ENCODE measurements at places on chromosomes 4 and X.

GRCh38 chr4:154478128-154478527 lies 13.5 kb downstream of the DCHS2 start:
- no peak for DNase-seq

GRCh38 chrX:42857766-42858165 lies 79.8 kb upstream of the PPP1R2C start:
- no peak for DNase-seq

DNA sequence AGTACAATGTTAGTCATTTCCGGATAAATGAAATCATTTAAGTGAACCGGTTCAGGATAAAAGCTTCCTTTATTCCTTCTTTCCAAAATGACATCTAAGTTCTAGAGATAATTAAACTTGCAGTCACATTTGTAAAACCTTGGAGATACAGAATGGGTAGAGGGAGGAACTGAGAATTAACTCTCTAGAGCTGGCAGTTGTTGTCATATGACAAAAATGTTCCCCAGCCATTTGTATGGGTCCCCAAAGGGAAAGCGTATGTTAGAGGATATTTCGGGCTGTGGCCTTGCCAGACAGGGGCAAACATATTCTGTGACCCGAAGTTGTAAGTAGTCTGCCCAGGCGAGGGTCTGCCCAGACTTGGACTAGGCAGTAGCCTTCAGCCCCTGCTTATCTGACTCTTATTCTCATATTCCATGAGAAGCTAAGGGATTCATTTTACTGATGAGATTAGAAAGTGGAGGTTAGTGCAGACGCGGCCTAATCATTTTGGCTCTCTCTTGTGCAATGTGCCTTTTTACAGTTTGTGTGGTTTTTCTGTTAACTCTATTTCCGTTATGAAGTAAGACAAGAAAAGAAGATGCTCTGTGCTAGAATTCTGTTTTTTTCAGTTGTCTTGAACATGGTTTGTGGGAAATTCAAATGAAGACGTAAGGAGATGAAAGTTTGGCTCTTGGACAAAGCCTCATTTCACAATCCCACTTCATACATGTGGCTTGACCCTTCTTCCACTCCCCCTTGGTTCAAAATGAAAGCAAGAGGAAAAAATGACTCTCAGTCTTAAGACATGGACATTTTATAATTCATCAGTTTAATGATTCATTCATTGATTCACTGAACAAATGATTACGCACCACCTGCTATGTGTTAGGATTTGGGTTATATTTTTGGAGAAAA lies 2394.2 kb upstream of the AGA start:
- no peak for DNase-seq

GRCh38 chrX:48702032-48702431 lies 5.5 kb downstream of the SUV39H1 start:
- DNase-seq, result no peak

- no peak for DNase-seq
Measured at GRCh38 chrX:55167124-55167803, 52.9 kb upstream of the PAGE5 start.

- no peak for DNase-seq
Measured at GRCh38 chr4:7933651-7934510, 5.8 kb downstream of the AFAP1 start.

DNA sequence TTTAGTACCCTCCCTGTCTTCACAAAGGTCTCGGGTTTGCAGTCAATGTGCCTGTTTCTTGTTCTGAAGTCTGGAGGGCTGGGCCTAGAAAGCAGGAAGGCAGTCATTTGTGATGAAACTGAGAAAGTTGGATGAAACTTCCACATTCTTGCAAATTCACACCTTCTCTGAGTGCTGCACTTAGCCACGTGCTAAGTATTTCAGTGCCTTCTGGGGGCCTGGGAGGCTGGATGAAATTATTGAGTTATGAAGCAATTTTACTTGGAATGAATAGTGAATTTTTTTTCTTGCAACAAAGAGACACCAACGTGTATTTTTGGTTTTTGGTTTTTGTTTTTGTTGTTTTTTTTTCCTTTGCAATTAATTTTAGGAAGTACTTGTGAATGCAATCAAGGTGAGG lies 71.2 kb downstream of the MSX1 start:
- no peak for DNase-seq

DNA sequence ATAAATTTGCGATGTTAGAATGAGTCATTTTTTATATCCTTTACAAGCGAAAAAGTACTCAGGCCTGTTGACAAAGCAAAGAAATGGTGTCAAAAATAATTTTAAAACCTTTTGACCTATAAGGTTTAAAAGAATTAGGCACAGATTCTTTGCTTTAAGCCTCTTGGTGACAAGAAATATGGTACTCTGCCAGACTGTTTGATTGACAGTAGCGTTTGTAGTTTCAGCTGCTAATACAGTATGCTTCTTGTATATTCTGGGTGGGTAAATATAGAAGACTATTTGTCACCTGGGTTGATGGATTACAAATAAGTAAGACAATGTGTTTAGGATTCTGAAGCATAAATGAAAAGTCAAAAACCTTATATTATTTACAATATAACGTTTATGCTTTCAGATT lies 193.1 kb upstream of the PITX2 start:
- no peak for DNase-seq

GRCh38 chr4:81179326-81179725 lies 35.7 kb downstream of the PRKG2 start:
- DNase-seq, result no peak

DNA sequence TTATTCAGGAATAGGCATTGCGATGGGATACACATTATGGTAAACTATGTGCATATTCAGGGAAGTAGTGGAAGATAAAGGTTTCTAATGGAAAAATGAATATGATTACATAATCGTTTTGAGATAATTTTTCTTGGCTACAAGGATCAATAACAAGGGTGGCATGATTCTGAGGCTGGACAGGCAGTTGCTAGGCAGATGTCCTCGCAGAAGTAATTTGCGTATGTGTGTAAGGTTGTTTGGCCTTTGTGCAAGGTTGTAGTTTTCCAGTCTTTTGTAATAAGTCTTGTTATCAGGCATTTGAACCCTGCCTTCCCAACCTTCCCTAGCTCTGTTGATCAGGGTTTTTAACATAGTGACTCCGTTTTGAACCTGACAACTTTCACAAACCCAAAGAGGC lies 59.7 kb downstream of the RGS12 start:
- no peak for DNase-seq

DNA sequence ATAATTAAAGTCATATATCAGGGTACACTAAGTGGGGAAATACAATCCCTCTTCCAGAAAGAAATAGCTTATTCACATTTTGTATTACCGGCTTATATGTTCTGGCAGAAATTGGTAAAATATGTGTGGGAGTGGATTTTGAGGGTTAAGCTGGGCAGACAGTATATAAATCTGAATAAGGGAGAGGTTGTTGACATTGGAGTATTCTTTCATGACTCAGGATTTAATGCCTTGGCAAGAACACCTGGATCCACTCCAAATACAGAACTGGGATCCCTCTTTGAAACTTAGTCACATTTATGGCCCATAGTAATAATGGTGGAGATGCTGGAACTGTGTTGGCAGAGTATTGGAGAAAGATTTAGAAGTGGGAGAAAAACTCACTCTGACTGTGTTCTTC lies 54.3 kb upstream of the TET2 start:
- DNase-seq, result no peak

DNA sequence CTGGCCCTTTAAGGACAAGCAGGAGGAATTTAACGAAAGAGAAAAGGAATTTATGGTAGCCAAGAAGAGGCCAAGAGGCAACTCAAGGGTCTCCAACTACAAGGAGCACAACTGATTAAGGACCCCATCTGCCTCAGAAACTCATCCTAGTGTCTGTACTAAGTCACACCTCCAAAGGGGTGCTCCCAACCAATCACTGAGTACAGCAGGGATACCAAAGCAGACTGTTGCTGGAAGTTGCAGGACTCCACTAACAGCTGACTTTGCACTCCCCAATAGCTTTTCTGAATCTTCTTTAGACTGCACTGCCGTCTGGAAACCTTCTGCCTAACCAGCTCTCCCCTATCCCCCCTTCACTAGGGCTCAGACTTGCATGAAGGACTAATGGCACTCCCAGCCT lies 50.6 kb downstream of the ATP11C start:
- DNase-seq, result no peak

Data from activated naive CD8-positive, alpha-beta T cell treated with anti-CD3 and anti-CD28 coated beads, Interleukin-2, amount 10 ng/mL, durations not matched to agents 7 days and 5 days (primary cell).